ENCODE measurements at places on chromosomes 4 and X.

DNA sequence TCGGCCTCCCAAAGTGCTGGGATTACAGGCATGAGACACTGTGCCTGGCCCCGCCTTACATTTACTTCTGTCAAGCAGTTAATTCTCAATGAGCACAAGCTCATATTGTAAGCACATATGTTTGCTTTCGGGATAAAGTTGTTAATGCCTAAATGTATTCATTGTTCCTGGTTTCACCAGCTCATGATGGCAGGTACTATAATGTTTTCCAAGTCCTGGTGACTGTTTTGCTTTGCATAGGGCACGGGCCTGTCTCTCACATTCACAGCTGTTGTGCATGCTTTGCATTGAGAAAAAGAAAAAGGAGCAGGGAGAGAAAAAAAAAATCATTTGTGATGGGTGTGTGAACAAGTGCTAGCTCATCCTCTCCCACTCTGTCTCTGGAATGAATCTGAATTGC lies 661.2 kb upstream of the TENM3 start:
- no peak for DNase-seq

DNA sequence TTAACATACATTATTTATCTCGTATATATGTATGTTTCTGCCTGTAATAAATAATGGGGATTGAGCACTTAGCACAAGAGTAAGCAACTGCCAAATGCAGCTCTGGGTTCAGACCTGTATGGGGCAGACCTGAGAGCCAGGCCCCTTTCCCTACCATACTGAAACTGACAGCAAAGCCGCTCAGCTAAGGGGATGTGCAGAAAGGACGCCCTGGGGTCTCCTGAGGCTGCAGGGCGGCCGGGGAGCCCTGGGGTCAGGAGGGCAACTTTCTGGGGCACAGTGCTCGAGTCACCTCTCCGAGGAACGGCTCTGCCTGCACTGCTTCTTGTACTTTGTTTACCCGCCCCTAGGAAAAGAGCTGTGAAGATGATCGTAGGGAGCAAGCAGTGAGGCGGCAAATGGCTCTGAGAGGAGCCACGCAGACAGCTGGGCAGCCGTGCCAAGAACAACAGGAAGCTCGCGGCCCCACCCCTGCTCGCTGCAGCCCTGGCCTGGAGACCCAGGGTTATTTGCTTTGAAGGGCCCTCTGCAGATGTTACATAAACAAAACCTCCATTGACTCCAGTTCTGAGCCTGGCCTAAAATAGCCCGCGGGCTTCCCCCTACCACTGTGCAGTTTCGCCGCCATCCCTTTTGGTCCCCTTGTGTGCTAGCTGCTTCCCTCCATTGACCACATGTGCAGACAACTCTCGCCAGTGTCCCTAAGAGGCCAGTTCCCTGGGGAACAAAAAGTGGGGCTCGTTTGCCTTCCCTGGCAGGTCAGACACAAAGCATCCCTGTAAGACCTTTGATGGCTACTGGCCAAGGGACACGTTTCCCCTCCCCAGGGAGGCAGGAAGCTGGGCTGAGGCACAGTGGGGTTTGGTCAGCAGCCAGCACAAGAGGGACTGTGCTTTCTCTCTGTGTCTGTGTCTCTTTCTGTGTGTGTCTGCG lies 111.3 kb upstream of the LNX1 start:
- no peak for DNase-seq

DNA sequence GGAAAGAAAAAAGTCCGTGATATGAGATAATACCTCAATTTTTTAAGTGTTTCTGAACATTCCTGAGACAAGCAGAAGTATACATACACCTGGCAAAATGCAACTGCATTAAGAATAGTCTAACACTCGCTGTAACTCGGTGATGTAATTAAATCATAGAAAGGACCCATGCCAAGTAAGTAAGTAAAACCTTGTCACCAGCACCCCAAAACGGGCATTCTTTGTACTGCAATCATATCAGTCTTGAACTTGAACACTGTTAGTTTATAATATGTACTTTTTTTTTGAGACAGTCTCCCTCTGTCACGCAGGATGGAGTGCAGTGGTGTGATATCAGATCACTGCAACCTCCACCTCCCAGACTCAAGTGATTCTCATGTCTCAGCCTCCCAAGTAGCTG lies 47.4 kb downstream of the SMIM14 start:
- no peak for DNase-seq

DNA sequence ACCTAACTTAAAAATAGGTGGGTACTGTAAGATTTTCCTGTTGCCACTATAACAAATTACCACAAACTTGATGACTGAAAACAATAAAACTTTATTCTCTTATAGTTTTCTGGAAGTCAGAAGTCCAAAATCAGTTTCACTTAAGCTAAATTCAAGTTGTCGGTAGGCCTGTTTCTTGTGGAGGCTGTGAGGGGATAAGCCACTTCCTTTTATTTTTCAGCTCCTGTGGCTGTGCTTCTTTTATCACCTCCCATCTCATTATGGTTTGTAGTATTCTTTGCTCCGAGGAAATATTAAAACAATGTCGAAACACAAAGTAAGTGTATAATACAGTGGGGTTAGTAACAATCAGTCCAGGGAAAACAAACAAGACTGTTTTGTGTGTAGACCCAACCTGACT lies 610.5 kb upstream of the TECRL start:
- no peak for DNase-seq

- no peak for DNase-seq
These were observed 73.3 kb downstream of the CRLF2 start for GRCh38 chrX:1139185-1139500.

- DNase-seq, result no peak
These were observed 618.2 kb upstream of the PCDH10 start for GRCh38 chr4:132530861-132531260.

GRCh38 chrX:2521927-2522386 lies 21.2 kb upstream of the DHRSX start:
- no peak for DNase-seq

DNA sequence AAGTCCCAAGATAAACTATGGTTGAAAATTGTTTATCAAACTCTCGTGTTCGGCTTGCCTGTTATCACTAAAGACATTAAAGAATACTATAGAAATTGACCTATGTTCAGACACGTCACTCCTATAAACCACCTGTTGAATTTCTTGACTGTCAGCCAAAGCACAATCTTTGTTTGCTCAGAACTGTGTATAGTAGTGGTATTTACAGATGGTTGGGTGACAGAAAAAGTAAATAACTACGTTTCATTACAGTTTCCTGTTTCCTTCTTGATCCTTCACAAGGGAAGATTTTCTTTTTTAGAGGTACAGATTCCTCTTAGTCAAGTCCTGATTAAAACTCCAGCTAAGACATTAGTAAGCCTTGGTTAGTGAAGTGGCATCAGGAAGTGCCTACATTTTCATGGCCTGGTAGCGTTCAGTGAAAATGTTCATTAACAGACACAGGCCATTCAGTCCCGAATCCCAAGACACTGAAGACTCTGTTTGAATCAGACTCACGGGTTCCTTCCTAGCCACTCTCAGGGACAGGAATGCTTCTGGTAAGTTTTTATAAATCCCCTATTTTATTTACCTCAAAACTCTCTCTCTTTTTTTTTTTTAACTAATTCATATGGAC lies at the start of gene SMIM31:
SMIM31 (plus strand) TSS at position 259 of the 616 bp plus-strand sequence. CDS start 16,313 bp downstream, outside the sequence.
- no peak for DNase-seq

DNA sequence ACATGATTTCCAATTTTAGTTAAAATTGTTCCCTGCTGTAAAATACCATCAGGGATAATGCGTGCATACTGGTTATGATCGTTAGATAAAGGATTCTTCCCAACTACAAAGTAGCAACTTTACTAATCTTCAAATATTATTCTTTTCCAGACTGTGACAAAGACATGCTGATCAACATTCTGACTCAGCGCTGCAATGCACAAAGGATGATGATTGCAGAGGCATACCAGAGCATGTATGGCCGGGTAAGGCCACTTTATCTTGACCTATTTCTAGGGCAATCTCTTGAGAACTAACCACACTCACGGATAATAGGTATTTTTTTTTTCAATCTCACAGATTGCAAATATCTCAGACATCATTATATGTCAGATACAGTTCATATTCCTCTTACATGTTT lies 47.0 kb downstream of the ANXA10 start:
- DNase-seq, result no peak

DNA sequence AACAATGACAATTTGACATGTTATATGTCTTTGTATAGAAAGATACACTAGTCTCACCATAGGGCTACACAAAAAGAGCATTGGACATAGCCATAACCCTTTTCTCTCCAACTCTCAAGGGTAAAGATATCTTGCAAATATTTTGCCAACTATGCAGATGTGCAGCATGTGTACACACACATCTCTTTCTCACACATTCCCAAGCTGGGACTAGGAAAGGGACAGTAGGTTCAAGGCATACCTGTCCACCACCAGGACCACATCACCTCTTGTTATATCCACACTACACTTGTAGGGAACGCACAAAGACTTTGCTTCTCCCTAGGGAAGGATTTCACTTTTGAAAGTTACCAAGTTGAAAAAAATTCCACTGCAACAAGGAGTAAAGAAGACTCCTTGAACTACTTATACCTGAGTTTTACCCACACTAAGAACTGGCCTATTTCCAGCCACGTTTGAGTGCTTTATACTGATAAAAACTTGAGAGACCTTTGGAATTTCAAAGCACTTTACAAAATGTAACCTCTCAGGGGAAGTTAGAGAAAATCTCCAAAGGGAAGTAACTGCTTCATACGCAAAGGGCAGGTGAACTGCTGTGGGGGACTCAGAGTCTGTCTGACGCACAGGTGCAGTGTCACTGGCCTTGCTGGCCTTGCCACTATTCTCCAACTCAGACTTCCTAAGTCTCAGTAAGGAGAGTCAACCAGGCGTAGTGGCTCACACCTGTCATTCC lies 36.9 kb downstream of the NR3C2 start:
- no peak for DNase-seq
